Central memory CD8-positive, alpha-beta T cell (primary cell): ENCODE measurements at places on chromosomes 6 and 20.

- no peak for DNase-seq
Measured at GRCh38 chr6:82364087-82365015, 734 bp downstream of the TPBG start.

DNA sequence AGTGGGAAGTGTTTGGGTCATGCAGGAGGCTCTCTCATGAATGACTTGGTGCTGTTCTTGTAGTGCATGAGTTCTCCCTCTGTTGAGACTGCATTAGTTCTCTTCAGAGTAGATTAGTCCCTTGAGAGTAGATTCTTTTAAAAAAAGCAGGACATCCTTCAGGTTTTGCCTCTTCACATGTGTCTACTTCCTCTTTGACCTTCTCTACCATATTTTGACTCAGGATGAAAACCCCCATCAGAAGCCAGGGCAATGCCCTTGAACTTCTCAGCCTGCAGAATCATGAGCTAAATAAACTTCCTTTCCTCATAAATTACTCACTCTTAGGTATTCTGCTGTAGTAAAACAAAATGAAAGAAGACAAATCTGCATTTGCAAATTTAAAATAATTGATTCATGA, 170.3 kb downstream of the CD109 start:
- no peak for DNase-seq

DNA sequence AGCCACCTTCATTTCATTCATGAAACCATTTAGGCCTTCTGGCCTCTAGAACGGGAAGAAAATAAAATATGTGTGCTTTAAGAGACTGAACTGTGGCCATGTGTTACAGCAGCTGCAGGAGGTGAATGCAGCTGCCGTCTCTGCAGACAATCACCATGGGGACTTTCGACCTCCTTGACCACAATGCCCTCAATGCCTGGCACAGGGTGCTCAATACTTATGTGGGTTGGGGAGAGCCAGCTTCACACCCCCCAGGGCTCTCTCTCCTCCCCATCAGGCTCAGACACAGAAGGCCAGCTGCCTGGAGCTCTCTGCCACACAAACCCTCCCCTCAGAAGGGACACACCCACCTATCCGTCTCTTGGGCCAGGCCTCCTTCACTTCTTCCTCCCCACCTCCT, 43.5 kb downstream of the ANKRD60 start:
- DNase-seq = no peak

DNA sequence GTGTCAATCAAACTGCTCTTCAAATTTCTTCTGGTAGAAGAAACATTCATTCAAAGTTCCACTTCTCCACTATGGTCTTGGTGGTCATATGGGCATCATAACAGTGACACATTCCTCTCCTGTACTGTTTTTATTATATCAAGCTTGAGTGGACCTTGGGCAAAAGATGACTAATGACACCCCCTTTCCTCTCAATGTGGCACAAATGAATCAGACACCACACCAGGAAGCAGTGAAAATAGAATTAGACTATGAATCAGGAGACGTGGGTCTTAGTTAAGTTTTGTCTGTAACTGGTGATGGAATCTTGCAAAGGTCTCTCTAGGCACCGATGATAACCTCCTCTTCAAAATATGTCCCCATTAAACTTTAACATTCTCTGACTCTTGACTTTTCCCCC, 9.0 kb upstream of the NRSN1 start:
- DNase-seq = no peak

DNA sequence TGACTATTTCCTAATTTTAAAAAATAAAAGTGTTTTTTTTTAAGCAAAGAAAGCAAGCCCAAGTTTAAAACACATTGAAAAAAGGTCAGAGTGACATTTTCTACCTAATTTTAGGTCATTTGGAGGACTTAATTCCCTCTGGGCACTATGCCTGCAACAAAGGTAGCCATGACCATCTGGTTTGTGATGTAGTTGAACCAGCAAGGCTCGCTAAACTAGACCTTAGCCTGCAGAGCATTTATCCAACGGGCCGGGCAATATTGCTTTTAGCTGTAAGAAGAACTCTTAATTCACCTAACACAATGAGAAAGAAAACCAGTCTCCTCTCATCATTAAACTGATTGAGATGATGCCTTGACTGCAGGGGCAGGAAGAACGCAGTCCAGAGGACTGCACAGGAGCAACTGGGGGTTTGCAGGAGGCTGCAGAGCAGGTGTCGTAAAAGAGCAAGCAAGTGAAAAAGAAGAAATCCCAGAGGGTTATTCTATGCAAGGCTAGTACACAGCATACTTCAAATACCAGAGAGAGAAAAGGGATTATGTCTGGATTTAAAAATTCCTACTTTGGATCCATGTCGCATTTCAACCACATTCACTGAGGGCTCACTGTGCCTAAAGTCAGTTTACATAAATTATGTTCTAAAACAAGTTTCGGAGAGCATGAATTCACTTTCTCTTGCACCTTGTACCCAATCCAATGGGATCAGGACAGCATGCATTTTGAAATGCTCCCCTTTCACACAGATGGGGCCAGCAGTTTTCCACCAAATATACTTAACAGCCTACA, 12.8 kb downstream of the TRAF3IP2 start:
- DNase-seq = no peak

- DNase-seq = no peak
Measured at GRCh38 chr6:28580475-28580874, 54.8 kb downstream of the GPX5 start.

DNA sequence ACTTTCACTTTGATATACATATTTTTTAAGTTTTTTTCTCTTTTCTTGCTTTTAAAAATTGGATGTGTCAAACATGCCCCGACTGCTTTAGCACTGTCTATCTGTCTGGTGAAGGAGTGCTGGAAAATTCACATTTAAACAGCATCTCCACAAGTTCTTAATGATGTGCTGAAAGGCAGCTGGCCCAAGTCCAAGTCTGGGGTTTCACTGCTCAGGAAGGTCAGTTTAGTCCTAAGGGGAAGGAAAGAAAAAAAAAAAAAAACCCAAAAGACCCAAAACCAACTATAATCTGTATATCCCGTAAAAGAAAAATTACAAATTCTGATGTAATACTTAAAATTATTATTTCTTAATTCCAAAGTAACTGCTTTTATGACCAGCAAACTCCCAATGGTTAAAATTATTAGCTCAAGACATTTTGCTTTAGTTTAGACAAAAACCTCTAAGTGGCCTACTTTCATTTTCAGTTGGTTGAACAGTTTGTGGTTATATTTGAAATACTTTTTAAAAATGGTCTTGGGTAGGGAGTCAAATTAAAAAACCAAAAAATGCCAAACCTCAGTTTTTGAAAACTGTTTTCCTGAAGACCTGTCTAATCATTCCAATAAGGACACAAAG, 79.5 kb upstream of the PREP start:
- DNase-seq = no peak

DNA sequence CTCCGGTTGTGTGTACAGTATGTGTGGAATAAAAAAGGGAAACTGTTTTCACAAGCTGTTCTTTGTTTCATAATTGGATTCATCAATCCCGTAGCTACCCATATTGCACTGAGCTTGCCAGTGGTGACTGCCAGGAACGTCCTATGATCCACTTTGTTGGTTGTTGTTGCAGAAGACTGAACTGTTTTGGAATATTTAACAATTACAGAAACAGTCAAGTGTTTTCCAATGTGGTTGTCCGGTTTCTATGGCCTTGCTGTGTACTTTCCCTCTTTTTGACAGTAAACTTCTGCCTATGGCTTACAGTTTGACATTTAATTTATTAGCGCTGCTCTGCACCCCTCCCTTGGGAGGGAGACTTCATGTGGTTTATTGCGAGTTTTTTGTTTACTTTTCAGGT, 141.2 kb downstream of the DTNBP1 start:
- no peak for DNase-seq

- DNase-seq = no peak
Measured at GRCh38 chr6:33298773-33299236, at the start of gene RGL2. Gene RGL2, minus strand, starts transcription at chr6:33298942. Its CDS starts 332 bp downstream, at chr6:33298610.

DNA sequence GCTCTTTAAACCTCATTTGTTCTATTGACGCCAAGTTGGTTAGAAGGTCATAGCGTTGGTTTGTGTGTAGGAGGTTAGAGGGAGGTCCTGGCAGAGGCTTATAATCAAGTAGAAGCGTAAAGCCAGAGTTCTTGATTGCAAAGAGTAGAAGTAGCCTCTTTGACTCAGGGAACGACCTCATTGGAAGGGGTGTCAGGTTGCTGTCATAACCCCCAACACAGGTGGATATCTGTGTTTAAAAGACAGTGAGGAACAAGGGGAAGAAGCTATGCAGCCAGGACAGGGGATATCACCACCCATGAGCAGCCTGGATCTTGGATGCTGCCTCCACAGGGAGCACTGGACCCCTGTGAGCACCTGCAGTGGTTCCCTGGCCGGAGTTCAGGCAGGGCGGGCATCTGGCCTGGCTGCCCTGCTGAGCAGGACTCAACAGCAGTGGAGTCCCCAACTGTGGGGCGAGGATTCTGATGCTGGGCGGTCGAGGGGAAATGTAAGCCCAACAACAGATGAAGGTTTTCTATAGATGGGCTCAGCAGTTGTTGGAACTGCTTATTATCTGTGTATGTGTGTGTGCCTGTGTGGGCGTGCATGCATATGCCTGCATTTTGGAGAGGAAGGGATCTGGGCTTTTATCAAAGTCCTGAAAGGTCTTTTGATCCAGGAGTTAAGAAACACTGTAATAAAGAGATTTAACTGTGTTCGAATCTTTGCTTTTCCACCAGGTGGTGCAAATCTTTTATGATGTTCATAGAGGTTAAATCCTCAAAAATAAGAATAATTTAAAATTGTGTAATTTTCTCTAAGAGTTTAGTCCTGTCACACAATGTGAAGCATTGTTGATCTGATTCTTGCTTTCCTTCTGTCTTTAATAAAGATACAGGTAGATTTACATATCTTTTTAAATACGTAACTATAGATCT, 27.7 kb downstream of the HIVEP1 start:
- no peak for DNase-seq

DNA sequence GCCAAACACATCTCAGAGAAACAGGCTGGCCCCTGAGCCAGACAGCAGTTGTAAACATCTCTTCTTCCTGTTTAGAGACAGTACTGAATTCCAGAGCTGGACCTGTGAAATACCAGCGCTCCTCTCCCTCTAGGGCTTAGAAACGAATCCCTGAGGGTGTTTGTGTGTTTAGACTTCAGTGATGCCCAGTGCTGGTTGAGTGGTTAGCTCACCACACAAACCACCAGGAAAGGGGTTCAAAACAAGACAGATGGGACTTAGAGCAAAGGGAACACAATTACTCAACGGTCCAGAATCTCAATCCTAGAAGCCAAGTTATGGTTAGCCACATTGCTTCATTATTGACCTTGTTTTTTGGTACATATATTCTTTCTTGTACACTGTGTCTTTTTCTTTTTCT, 108.7 kb upstream of the TMEM170B start:
- no peak for DNase-seq

- DNase-seq = no peak
Measured at GRCh38 chr20:40812415-40812925, 123.4 kb upstream of the MAFB start.

- no peak for DNase-seq
Measured at GRCh38 chr6:90368601-90369000, 72.0 kb upstream of the BACH2 start.

DNA sequence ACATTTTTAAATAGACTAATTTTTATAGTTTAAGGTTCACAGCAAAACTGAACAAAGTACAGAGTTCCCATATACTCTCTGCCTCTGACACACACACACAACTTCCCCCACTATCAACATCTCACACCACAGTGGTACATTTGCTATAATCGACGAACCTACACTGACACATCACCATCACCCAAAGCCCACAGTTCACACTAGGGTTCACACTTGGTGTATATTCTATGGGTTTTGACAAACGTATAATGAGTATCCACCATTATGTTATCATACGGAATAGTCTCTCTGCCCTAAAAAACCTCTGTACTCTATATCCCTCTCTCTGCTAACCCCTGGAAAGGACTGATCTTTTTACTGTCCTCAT, 15.6 kb downstream of the TMEM30A start:
- DNase-seq = no peak

GRCh38 chr6:130204322-130204721, 18.4 kb downstream of the SAMD3 start:
- DNase-seq = no peak

GRCh38 chr6:110419028-110419739, 3.8 kb upstream of the DDO start:
- DNase-seq = no peak

DNA sequence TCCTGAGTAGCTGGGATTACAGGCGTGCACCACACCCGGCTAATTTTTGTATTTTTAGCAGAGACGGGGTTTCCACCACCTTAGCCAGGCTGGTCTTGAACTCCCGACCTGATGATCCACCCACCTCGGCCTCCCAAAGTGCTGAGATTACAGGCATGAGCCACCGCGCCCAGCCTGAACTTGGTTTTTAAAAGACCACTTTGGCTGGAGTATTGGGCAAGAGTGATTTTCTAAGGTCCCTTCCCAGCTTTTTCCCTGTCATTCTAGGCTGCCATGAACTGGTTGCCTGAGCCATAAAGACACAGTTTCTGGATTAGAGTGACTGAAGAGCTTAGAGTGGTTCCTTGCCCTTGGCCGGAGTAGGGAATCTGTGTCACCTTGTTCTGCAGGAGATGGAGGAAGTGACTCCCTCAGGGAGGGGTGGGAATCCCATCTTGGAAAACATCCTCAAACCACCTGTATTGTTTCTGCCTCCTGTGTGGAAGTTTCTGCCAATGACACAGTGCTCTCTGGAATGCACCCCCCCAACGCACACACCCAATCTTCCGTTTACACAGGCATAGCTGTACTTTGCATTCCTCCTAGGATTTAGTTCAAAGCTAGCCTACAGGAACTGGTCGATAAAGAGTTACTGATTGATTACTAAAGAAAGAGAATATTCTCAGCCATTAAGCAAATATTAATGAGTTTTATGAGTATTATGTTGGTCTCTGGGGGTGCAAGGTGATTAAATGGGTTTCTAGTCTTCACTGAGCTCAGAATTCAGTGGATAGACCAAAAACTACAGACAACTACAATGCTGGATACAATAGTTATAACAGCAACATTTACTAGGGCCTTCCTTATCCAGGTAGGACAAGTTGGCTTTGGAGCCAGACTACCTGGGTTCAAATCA, 18.2 kb downstream of the BCL2L1 start:
- no peak for DNase-seq

GRCh38 chr6:55495277-55495676, 83.7 kb downstream of the HMGCLL1 start:
- no peak for DNase-seq

GRCh38 chr20:50058662-50059402, 54.1 kb downstream of the UBE2V1 start:
- no peak for DNase-seq

DNA sequence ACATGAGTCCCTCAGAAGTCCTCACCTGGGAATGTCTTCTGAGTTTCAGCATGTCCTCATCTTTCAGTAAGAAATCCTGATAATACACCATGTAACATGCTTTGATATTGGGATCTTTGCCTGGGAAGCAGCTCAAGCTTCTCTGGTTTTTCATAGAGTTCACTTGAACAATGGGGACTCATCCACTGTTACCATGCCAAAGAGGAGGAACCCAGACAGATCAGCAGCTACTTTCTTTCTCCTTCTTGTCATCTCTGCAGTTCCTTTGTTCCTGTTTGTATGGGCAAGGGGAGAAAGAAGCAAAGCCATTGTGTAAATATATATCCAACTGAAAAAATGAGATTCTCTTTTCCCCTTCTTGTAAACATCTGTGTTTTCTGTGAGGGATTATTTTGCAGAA, 450.6 kb upstream of the HS3ST5 start:
- no peak for DNase-seq

GRCh38 chr6:21496196-21496595, 97.4 kb upstream of the SOX4 start:
- DNase-seq = no peak

GRCh38 chr6:221531-222349, 70.5 kb upstream of the DUSP22 start:
- DNase-seq = no peak

- no peak for DNase-seq
Measured at GRCh38 chr6:112503091-112503596, 156.0 kb downstream of the RFPL4B start.

GRCh38 chr6:51283723-51284355, 465.2 kb downstream of the TFAP2B start:
- no peak for DNase-seq
